ENCODE measurements at places on chromosomes 7 and 10. TPM values are rescaled to one million over a fixed set of nuclear protein-coding genes. Genes with fewer than 3 reads are reported as not detected.

SLIT1 gene
- 0.78 TPM for total RNA-seq

- no peaks in the 10 kb centered on the region for H3K36me3 ChIP-seq
- no peaks in the 10 kb centered on the region for H3K4me1 ChIP-seq
- no peak overlapping the region for H3K27ac ChIP-seq
- no peak overlapping the region for H3K4me3 ChIP-seq
- peaks cover 22% of the 10 kb centered on the region for H3K27me3 ChIP-seq
These were observed 156.7 kb downstream of the CDH23 start for GRCh38 chr10:71553432-71553831.

- H3K4me1 ChIP-seq: peaks cover 3% of the 10 kb centered on the region
- no peak overlapping the region for H3K27ac ChIP-seq
- DNase-seq: no peak
These were observed 26.0 kb upstream of the ZNF32 start for GRCh38 chr10:43674553-43675210.

DNA sequence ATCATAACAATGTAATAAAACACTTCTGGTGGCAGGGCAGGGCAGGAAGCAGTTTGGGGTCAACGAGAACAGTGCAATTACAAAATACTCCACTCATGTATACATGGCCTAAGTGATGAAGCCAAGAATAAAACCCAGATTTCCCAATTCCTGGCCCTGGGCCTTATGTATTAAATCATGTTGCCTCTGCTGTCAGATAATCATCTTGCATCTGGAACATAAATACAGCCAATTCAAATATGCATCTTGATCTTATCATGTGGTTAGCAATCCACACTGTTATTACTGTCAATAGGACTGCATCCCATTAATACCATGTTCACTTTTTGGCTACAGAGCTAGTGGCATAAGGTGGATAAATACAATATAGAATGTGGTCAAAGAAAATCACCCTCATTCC, 186.5 kb upstream of the SLC25A13 start:
- H3K36me3 ChIP-seq: no peaks in the 10 kb centered on the region
- no peak overlapping the region for H3K27ac ChIP-seq
- H3K4me3 ChIP-seq: no peak overlapping the region

DNA sequence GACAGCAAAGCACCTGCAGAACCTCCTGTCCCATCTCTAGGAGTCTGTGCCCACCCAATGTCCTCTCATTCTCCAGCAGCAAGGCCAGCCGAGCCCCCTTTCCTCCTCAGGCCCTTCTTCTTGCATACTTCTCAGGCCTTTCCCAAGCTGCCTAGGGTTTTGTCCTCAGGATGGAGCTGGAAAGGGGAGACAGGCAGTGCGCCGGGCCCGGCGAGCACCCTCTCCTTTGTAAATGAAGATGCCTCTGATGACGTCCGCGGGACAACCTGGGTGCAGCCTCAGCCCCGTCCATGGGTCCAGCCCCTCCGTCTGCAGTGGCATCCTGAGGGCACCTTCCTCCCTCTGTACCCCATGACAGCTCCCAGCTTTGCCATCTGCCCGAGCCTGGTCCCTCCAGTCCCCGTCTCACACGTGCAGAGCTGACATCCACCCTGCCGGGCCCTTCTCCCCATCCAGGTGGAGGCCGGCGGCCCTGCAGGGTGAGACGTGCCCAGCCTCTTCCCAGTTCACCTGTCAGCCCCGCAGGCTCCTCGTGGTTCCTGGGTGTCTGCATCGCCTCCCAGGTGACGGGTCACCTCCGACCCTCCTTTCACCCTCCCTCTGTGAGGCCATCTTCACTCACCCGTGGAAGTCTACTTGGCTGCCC, 36.4 kb downstream of the JAKMIP3 start:
- H3K27me3 ChIP-seq: no peaks in the 10 kb centered on the region
- DNase-seq: no peak
- no peaks in the 10 kb centered on the region for H3K4me1 ChIP-seq
- no peak overlapping the region for H3K4me3 ChIP-seq

Measured in natural killer cell treated with Interleukin-12 subunit alpha and Interleukin-12 subunit beta and Interleukin-15 and Interleukin-18, amount 100 ng/mL, for 72 hours (primary cell).